ENCODE measurements at places on chromosomes 6 and 20.

DNA sequence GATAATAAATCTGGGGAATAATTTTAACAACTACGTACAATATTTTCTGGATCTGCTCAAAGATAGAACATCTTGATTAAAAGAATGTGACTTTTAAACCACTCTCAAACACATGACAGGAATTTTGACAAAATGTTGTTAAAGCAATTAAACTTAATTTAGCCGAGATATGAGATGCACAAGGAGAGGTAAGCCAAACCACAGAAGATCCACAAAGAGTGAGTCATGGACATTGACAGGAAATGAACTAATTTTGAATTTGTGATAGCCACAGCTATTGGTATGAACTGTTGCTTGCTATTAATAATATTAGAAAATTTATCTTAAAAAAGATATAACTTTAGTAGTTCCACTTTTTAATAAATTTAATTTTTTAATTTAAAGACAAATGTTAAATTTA lies 27.8 kb upstream of the VGLL2 start:
- no peak for DNase-seq

- peak; percentile 53 for DNase-seq
Measured at GRCh38 chr6:80165143-80165542, 58.7 kb downstream of the BCKDHB start.

DNA sequence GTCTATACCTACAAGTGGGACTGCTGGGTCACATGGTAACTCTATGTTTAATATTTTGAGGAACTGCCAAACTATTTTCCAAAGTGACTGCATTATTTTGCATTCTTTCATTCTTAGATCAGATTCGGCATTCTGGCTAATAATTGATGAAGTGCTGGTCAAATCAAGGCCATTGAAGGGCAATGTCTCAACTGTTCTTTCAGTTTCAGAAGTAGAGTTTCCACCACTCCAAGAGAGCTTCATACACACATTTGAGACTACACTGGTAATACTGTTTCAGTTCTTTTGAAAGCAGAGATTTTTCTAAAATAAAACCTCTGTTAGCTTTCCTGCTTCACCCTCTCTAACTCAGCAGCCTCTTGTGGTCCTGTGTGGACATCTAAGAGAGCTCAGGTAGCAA lies 154.5 kb downstream of the CFAP61 start:
- DNase-seq, result no peak

GRCh38 chr6:165222315-165223025 lies 86.9 kb downstream of the C6orf118 start:
- DNase-seq, result no peak

DNA sequence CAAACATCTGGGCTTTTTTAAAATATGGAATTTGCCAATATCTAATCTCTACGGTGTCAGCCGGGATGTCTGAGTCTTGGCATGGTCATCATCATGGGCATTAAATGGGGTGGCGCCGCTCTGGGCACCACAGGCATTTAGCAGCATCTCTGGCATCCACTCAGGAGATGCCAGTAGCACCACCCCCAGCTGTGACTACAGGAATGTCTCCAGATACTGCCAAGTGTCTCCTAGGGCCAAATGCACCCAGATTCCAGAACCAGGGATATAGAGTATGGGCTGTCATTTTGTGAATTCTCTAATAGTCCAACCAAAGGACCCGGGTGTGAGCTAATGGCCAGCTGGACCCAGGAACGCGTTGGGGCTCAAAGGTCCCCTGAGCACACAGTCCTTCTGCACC lies 361.0 kb downstream of the TAF4 start:
- no peak for DNase-seq

DNA sequence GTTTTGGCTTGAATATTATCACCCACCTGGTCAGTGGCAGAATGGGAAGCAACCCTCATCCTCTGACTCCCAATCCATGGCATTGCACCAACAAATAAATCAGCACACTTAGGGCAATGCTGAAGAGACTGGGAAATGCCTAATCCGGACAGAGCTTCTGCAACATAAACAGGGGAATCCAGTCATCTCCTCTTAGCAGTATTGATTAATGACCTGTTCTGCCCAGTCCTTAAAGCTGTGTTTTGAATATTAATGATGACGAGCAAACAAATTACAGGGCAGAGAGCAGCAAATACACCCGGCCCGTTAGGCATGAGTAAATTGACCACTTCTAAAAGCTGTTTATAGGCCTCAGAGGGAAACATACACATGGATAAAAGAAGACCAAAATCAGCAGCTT lies 77.0 kb upstream of the B3GAT2 start:
- DNase-seq, result no peak

- DNase-seq, result no peak
Measured at GRCh38 chr6:71733970-71734899, 152.1 kb upstream of the RIMS1 start.

- DNase-seq, result no peak
Measured at GRCh38 chr20:35320396-35321126, 28.3 kb upstream of the FAM83C start.

DNA sequence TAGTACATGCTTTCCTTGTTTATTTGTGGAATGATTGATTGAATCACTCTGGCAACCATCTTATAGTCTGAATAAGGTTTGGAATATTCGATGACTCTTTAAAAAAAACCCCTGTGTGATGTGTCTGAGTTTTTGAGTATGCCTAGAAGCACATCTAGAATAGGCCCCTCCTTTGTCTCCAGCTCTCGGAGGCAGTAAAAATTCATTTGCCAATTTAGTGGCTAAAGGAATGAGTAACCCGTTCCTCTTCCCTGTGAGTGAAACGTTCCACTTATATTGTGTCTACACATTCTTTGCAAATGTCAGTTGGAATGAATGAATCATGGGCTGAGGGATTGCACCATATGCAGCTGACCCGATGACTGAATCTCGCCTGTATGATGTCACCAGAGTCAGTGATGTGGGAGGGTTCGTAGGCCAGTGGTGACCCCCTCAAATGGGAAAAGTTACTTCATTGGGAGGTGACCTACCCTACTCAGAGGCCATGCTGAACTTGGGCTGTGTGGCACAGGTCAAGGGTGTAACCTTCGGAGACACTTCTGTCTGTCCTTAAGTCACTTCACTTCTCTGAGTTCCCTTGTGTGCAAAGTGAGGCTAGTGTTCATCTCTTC lies 21.6 kb downstream of the MOCS3 start:
- DNase-seq, result peak; percentile 73

GRCh38 chr20:11970243-11970836 lies 52.6 kb downstream of the BTBD3 start:
- no peak for DNase-seq

- DNase-seq, result no peak
Measured at GRCh38 chr6:132726608-132726975, 12.7 kb upstream of the VNN1 start.

DNA sequence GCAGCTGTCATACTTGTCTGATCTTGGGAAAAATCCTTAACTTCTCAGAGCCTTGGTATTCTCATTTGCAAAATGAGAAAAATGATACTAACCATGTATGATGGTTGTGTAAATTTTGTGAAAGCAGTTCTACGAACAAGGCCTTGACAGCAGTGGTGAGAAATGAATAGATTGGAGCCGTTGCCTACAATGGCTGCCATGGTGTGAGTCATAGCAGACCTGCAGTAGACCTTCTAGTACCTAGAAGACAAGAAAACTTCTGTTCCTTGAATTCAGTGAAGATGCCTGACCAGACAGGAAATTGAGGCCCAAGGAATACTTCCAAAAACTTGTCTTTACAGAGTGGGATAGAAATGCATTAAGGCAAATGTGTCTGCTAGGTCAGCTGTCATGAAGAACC lies 338.9 kb downstream of the QKI start:
- no peak for DNase-seq

- no peak for DNase-seq
Measured at GRCh38 chr6:40535819-40536380, 51.3 kb downstream of the LRFN2 start.

- no peak for DNase-seq
Measured at GRCh38 chr6:92723390-92723931, 695.9 kb downstream of the EPHA7 start.

DNA sequence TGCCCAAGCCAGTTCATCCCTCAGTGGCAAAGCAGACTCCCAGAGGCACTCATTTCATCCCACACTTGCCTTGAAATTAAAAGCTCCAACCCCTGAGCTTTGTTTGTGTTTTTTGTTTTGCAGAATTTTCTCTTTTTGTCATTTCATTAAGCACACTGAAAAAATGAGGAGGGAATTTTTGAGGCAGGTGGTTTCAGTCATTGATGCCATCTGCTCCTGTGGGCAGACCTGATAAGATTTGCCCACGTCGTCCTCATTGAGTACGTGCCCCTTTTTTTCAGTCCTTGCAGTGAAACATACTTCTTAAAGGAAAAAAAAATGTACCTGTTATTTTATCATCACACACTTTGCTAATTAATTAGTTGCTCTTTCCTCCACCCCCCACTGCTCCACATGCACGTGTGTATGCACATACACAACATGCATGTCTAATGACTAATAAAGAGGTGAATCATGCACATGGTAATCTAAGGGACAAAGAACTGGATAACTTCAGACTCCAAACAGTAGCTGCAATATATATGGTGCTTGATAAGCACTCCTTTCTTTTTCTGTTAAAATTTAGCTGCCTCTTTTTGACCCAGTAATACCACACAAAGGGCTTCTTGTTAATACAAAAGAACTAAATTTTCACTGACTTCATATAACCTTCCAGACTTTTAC lies 102.1 kb upstream of the TMEM181 start:
- no peak for DNase-seq
